ENCODE measurements at places on chromosomes 6 and 20.

- no peak for DNase-seq
Observed at GRCh38 chr6:27889275-27889627, 22.9 kb downstream of the OR2B2 start.

DNA sequence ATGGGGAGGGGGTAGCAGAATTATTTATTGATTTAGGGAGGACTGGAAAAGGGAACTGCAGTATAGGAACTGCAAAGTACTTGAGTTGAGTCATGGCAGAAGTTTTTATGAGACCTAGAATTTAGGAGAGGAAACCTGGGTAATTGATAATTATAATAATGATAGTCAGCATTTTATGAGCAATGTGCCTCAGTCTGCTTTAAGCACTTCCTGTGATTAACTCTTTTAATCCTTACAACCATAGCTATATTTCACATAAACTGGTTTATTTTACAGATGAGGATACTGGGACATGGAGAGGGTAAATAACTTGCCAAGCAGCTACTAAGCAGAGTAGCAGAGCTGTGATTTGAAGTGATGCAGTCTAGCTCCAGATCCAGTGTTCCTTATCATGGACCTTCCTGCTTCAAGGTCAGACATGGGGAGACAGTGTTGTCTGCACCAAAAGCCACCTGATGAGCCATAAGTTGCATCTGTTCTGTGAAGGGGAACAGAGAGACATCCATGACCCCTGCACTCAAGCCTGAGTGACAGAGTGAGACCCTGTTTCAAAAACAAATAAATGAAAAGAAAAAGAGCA lies 13.6 kb downstream of the LRRC1 start:
- no peak for DNase-seq

GRCh38 chr6:6697620-6698019 lies 109.1 kb downstream of the LY86 start:
- DNase-seq, result no peak

DNA sequence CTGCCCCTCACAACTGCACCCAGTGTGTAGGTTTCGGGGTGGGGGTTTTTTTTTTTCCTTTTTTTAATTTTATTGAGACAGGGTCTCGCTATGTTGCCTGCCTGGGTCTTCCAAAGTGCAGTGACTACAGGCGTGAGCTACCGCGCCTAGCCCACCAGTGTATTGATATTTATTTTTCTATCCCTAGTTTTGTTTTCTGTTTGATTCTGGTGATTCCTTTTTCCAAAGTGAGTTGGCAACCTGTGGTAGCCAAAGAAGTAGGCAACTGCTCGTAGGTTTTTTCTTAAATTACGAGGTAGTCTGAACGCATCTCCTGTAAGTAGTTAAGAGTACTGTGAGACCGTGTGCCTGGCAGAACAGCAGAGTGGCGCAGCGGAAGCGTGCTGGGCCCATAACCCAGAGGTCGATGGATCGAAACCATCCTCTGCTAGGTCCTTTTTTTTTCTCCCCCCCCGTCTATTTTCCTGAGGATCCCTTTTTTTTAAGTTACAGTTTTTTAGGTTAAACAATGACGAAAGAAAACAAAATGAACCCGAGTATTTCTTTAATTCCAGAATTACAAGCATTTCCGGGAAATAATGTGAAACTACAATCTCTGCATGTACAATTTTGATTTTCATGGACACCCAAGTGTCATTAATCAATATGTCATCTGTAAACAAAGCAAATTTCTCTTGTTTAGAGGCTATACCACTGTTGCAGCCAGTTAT lies 78.7 kb upstream of the BTN3A2 start:
- peak; percentile 69 for DNase-seq

DNA sequence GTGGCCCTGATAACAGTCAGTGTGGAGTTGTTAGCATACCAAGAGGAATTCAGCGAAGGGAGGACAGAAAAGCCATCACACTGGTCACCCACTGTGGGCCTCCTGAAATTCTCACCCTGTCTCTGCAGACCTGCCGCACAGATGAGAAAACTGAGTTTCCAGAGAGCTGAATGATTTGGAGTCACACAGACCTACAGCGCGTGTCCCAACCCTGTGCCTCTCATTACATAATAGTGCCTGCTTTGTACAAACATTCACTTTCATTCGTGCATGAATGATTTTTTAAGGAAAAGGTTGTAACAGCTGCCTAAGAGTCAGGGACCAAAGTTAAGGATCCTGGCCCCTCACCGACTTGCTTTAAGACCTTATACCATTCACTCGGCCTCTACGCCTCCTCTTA lies 62.7 kb downstream of the THBS2 start:
- DNase-seq, result no peak

DNA sequence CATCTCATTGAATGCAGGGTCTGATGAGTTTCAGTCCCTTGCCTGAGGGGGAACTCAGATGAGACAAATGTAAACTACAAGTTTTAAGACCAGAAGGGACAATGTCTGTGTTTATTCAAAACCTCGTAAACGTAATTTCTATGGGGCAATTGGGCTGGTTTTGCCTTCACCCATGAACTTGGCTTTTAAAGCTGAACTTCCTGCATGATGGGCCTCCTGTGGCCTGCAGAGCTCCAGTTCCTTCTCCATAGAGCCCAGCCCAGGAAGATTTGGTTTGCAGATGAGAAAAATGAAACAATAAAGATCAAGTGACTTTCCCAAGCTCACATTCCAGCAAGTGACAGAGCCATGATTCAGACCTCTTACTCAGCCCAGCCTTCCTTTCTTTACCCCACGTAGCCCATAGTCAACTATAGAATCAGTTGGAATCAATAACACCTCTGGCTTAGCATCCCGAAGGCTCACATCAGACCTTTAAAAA lies 612.3 kb downstream of the UTRN start:
- no peak for DNase-seq

- no peak for DNase-seq
Observed at GRCh38 chr6:15872241-15873103, 209.6 kb upstream of the DTNBP1 start.

DNA sequence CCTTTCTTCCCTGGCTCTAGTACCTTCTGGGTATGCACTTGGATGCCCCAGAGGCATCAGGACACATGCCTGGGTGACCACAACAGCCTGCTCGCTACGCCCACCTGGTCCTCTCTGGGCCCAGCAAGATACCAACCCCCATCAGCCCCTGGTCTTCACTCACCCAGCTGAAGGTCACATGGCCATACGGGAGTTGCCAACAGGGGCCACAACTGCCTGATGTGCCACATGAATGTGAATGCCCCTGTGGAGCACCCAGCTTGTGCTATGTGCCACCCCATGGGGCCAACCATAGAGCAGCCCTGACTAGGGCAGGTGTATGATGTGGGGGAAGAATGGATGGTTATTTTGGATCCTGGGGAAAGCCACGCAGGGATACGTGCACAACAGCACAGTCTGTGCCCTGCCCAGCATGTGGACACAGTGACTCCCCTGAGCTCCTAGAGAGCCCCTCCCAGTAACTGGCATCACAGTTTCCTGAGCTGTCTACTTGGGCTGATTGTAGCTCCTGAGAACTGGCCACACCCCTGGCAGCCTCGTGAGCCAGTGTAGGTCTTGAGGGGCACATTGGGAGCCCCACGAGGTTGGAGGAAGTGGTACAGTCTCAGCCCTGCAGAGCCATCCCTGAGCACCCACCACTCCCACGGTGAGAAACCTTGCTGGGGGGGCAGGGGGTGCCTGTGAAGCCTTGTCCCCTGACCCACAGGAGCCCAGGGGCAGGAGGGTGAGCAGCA lies 10.5 kb upstream of the PCMTD2 start:
- DNase-seq, result no peak

DNA sequence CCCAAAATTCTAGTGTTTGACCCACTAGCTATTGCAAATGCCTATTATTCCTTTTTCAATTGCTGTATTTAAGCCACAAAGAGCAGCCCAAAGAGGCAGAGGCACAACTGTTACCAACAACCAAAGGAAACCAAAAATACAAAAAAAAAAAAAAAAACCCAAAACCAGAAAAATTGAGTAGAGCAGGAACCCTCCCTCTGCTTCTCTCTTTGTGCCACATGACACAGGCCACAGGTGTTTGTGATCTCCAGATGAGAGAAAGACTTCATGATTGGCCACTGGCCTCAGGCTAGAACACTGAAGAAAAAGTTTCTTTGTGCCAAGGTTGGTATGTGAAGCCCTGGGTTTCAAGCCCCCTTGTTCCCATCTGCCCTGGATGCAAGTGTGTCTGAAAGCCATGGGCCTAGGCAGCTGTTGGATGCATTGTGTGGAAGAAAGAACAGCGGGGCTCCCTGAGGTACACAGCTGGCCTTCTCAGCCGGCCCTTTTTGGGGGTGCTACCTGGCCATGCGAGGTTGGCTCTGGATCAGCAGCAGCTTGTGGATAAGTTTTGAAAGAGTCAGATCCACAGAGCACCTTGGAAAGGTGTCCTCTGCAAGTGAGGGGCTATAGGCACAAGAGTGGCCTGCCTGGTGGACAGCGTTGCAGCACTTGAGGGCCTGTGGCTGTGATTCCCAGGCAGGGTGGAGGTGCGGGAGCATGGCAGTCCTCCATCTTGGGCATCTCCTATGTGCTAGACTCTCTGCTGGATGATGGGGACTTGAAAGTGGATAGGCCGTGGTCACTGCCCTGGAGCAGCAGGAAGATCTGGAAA lies 204.5 kb downstream of the ZDHHC14 start:
- no peak for DNase-seq

DNA sequence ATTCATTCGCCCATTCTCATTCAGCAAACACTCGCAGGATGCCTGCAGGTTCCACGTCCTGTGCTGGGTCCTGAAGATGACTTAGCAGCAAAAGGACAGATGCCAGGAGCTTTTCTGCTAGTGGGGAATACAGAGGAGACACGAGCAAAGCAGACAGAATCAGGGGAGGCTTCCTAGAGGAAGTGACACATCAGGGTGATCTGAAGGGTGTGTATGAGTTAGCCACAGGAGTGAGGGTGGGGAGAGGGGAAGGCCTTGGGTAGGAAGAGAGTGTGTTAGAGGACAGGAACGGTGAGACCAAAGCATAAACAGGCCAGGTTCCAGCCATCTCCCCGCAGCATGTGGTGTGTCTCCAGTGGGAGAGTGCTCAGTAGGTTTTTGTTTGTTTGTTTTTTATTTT lies 73.4 kb upstream of the GTSF1L start:
- DNase-seq, result no peak

- DNase-seq, result no peak
Observed at GRCh38 chr6:99879431-99879830, 114.6 kb downstream of the MCHR2 start.

DNA sequence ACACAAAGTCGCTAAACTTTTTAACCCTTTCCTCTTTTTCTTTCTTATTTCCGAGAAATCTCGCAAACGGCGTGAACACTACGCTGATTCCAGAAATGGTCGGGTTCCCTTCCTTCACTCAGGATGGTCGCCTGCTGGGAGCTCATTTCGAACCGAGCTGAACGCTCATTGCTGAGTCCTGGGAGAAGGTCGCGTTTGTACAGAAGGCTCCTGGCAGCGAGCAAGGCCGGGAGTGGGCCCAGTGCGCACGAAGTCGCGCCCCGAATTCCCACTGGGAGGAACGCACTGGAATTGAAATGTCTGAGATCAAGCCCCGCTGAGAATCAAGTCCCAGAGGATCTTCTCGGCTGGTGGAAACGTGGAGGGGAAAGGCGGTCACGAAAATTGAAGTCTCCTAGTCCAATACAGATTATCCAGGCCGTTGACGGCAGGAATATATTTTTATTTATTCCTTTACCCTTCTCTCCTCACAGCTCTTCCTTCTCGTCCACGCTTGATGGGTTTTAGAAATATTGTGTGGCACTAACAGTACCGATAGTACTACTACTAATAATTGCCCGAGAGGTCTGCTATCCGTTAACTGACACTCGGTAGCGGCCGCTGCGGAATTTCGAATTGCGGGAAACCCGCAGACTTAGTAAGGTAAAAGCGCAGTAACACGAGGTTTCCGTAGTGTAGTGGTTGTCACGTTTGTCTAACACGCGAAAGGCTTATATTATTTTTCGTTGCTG lies 207.2 kb upstream of the ZNF184 start:
- no peak for DNase-seq

- DNase-seq, result no peak
Observed at GRCh38 chr6:170473301-170473717, 79.8 kb downstream of the PSMB1 start.

DNA sequence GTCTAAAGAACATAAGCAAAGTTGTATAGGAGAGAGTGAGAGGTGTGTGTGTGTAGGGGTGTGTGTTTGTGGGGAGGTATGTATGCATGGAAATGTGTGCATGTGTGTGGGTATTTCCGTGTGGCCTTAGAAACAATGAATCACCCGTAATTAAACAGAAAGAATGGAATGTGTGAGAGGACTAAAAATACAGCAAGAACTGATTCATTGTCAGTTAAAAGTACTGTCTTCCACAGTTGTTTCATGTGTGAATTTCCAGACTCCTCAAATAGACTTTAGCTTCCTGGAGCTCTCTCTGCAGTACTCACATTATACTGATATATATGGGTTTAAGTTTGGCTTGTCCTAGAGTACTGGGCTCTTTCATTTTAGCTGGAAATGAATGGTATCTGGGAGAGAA lies 145.7 kb downstream of the RIMS1 start:
- DNase-seq, result no peak

DNA sequence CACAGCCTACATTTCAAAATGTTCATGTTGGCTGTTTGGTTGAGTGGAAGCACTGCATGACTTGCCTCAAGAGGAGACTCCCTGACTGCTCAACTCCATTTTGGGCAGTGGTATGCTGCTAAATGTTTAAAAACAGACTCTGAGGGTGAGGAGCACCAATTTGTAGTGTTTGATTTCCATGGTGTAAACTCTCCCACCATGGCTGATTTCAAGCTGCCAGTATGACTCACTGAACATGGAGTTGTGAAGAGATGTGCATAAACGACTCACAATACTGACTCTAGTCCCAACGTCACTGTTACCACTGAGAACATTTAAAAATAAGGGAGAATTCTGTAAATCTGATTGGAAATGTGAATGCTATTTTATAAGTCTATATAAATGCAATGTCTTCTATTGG lies 70.4 kb downstream of the BACH2 start:
- no peak for DNase-seq

DNA sequence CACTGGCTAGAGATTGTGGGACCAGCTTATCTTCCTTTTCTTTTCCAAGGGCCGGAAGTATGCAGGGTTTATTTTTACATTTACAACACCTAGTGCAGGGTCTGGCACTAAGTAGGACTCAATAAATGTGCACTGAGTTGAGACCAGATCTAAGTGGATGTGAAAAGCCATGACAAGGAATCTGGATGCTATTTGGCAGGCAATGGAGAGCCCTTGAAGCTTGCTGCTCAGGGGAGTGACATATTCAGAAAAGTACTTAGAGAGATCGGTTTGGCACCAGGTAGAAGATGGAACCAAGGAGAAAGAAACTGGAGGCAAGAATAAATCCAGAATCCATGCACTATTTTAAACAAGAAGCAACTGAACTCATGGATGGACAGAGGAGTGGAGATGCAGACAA lies 815.8 kb downstream of the MAFB start:
- DNase-seq, result no peak

- DNase-seq, result no peak
Observed at GRCh38 chr20:24828992-24829648, 119.9 kb upstream of the CST7 start.

Measured in stimulated activated CD4-positive, alpha-beta T cell treated with anti-CD3 and anti-CD28 coated beads, Interleukin-1b, Interleukin-23, amount 100 ng/mL, for 48 hours (primary cell).